ENCODE measurements at places on chromosomes 2 and 18. TPM values are rescaled to one million over a fixed set of nuclear protein-coding genes. Genes with fewer than 3 reads are reported as not detected.

Gene NAPG
- total RNA-seq: 67.8 TPM

Gene CCDC141
- under 0.01 TPM for total RNA-seq

Gene IL36B
- not detected for total RNA-seq

Gene TMEM247
- total RNA-seq: 0.32 TPM

Gene CHRND
- not detected for total RNA-seq

Gene NMUR1
- total RNA-seq: not detected

Gene CCDC74B
- 4.3 TPM for total RNA-seq

Gene ERFE
- total RNA-seq: 0.86 TPM

Gene COL4A3
- under 0.01 TPM for total RNA-seq

Gene ACAA2
- 36.1 TPM for total RNA-seq

GRCh38 chr18:55248495-55248894, 289.2 kb upstream of the CCDC68 start:
- DNase-seq: no peak

GRCh38 chr2:167069855-167070254, 181.6 kb downstream of the XIRP2 start:
- no peak for DNase-seq

DNA sequence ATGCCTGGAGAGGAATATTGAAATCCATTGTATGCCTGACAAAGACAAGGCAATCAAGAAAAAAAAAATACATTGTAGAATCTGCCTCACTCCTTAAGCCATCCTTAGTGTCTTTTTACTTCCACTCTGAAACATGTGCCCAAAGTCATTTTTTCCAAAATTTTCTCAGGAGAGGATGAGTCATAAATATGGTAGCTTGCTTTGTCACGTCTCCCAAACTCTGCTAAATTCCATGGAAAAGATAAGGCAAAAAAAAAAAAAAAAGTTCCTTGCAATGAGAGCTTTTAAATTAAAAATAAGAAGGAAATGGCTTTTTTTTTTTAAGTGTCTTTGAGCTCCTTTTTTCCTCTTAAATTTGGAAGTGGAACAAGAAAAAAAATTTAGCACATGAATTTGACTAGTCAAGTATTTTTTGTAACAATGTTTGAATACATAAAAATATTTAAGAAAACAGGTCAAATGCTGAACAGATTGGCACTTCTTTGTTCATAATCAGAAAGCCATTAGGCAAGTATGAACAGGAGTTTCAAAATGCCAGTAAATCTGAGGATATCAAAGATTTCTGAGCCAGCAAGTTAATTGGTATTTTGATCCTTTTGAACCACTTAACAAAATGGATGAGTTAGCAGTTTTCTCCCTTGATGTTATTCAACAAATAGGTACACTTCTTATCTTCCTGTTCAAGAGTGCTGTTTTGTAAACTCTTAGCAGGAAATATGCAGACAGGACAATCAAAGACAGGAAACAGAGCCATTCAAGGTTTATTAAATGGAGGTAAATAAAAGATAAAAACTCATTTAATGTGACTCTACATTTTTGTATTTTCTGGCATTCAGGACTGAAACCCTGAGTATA, 247.3 kb upstream of the SP5 start:
- DNase-seq: no peak

DNA sequence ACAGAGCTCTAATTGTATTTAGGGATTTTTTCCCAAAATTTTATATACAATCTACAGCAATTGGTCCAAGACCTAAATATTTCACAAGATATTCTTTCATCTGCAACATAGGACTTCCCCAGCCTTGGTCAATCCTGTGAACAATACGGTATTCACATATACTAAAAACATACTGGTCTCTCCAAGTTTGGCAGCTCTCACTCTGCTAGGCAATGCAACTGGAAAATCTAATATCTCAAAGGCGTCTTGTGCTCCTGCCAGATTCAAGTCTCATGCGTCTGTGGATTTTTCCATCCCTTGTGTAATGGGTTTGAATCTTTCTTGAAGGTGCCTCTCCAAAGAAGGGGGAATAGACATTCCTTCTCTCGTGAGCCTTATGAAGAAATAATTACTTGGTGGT, 27.4 kb upstream of the MBOAT2 start:
- DNase-seq: peak; percentile 20

DNA sequence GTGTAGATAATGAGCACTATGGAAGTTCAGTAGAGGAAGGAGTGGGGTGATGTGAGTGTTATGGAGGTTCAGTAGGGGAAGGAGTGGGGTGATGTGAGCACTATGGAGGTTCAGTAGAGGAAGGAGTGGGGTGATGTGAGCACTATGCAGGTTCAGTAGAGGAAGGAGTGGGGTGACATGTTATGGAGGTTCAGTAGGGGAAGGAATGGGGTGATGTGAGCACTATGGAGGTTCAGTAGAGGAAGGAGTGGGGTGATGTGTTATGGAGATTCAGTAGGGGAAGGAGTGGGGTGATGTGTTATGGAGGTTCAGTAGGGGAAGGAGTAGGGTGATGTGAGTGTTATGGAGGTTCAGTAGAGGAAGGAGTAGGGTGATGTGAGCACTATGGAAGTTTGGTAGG, 116.3 kb upstream of the SMAD7 start:
- no peak for DNase-seq

- peak; percentile 57 for DNase-seq
Measured at GRCh38 chr18:74496508-74497323, 553 bp downstream of the CNDP2 start.

DNA sequence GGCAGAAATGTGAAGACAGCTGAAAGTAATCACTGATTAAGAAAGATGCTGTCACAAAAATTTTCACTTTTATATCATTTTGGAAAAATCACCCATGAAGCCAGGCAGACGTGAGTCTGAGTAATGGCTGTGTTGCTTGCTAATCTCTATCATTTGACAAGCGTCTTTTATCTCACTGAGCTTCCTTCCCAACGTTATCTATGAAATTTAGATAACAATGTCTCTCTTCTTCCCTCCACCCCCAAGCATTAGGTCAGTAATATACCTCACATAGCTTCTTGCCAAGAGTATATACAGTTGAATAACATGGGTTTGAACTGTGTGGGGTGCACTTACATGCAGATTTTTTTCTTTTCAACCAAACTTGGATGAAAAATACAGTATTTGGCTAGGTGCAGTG, 388.6 kb upstream of the NRXN1 start:
- no peak for DNase-seq

DNA sequence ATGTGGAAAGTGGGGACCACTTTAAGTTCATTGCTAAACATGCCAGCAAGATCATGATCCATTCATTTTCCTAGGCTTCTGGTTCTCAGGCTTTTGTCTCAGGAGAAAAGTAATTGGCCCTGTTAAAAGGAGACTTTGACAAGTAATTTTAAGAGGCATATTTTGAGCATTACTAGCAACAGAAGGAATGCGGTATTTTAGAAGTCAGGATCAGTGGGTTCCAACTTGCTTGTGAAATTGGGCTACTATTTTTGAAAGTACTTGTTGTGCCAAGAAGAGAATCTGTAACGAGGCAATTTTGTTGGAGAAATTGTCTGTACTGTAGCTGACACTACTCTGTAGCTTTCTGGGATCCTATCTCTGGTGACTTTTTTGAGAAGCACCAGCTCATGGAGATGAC, 59.4 kb downstream of the CERS6 start:
- peak; percentile 76 for DNase-seq

GRCh38 chr18:60503199-60503598, 130.6 kb upstream of the MC4R start:
- DNase-seq: no peak

DNA sequence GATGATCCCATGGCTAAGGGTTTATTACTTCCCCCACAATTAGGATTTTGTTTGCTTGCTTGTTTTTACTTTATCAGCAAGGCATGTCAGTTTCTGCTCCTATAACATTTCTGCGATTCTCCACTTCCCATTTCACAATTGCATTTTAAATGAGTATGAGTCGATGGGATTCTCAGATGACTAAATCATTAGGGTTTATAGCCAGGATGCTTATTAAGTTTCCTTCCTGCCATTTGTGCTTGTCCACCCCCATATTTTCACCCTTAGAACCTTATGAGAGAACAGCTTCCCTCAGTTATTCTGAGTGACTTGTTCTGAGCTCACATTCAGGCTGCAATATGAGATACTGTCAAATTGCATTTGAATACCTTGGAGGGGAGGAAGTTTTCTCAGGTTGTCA, 37.9 kb upstream of the C1GALT1C1L start:
- peak; percentile 56 for DNase-seq

- peak; percentile 50 for DNase-seq
Measured at GRCh38 chr18:13191779-13192178, 26.8 kb upstream of the LDLRAD4 start.

- DNase-seq: no peak
Measured at GRCh38 chr2:239225371-239225851, 175.4 kb downstream of the HDAC4 start.

DNA sequence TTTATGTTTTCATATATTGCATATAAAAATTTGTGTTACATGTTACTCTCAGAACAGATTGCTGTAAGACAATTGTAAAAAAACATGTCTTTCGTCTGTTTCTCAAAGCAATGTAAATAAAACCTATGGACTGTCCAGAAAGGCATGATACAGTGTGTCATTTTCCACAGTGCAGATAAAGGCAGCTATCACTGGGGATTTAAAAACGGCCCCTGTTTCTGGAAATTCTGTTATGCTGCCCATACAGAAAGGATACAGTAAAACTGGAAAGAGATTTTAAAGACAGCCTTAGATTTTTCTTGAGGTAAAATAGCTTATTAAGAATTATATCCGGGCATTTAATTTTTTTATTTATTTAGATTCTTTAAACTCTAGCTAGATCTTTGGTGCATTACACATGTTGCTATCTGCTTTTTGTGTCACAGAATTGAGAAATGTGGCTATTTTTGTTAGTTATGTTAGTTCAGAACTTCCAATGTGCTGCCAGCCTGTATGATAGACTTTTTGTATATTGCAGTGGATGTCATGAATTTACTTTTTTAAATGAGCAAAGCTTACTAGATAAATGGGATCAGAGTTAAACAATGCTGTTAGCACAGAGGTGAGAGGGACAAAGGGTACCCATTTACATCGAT, 859 bp upstream of the INO80D start:
- peak; percentile 18 for DNase-seq

GRCh38 chr2:39378968-39379367, 58.1 kb downstream of the MAP4K3 start:
- no peak for DNase-seq

DNA sequence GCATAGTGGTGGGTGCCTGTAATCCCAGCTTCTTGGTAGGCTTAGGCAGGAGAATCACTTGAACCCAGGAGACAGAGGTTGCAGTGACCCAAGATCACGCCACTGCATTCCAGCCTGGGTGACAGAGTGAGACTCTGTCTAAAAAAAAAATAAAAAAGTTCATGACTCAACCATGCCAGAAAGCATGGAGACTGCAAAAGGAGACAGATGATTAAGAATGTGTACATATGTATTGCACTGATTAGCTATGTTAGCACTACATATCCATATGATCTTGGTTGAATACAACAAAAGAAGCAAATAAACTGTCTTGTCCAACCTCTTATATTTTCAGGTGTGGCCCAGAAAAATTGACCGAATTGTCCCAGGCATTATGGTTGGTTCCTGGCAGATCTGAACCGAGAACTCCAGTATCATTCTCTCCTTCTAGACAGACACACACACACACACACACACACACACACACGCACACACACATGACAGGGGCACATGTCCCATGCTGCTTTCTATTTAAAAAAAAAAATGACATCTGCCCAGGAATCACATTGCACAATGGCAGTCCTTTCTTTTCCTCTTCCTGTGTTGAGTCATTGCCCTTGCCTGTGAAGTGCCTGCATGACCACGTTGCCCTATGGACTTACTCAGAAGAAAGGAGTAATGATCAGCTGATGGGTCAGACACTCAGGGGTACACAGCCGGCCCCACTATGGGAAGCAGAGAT, 65.6 kb downstream of the MYCN start:
- no peak for DNase-seq

DNA sequence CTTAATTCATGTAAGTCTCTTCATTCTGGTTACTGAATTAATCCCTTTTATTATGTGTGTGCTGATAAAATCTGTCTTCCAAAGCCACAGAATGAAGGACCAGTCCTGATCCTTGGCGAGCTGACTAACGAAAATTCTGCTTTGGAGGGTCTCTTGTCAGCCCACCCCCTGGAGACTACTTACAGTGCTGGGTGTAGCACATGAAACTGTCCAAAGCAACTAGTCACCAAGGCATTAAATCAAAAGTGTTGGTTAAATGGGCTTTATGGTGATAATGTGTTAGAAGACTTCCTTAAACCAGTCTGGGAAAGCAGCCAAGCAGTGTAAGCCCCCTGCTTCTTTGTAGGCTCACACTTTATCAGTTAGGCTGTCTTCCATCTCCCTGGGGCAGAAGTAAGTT, 420.2 kb downstream of the SUCLG1 start:
- no peak for DNase-seq

DNA sequence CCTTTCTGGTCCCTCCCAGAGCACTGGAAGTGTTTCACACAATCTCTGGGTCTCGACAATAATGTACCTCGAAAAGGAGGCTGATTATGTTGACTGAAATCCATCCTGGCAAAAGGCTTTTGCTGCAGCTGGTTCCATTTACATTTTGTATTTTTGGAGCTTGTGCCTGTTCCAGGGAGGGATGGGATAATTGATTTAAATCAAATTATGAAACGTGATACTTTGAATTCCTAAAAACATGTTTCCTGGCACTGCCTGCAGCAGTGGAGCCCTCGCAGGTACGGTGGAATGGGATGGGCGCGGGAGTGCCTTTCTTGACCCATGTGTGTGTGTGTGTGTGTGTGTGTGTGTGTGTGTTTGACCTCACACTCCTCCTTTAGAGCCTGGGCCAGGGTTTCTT, 455.5 kb upstream of the MEIS1 start:
- DNase-seq: no peak

DNA sequence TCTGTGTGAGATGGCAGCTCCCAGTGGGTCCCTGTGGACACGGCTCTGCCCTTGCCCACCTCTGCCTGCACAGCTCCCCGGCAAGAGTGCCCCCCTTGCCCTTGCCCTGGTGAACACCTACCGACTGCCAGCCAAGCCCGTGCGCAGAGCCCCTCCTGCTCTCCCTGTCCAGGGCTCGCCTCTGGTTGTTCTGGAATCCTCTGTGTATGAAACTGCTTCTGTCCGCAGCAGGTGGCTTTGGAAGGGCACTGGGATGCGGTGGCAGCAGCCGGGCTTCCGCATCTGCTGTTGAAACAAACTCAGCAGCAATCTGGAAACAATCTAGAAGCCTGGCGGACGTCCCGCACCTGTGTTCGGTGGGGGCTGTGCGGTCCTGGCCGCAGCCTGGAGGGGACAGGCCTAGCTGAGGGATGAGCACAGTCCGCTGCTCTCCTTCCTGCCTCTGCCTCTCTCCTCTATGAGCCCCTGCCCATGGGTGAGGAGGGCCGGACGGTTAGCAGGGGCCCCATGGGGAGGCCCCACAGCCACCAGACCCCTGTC, 34.0 kb upstream of the KLF11 start:
- no peak for DNase-seq

- DNase-seq: peak; percentile 41
Measured at GRCh38 chr2:189534854-189535832, 45.4 kb downstream of the SLC40A1 start.

- DNase-seq: peak; percentile 76
Measured at GRCh38 chr2:152740743-152741328, 22.4 kb downstream of the ARL6IP6 start.

All from fibroblast of villous mesenchyme (primary cell).